ENCODE measurements at places on chromosomes 13 and 19.

- peak; percentile 88 for DNase-seq
Observed at GRCh38 chr13:113493315-113493951, 2.9 kb upstream of the DCUN1D2 start.

DNA sequence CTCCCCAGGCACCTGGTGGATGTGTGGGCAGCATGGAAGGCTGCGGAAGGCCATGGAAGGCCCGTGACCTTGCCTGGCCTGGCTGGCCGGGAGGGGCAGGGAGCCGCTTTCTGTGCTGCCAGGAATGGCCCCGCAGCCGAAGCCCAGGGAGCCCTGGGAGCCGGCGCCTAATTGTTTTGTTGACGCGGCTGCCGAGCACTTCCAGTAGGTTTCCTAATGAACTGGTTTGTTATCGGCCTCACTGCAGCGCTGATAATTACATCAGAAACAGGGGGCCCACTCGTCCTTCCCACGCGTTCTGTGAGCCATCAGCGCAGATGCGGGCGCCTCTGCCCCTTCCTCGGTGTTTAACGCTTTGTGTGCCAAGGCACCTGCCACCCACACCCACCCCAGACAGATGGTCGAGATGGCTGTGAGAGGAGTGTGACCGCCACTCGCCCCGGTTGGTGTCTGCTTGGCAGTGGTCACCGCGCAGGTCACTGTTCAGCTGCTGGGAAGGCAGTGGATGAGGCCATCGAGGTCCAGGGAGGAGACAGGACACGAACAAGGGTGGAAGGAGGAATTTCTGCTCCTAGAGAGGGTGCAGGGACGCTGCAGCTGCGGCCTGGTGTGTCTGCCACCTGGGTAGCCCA lies 124.5 kb downstream of the KDM4B start:
- DNase-seq, result no peak

DNA sequence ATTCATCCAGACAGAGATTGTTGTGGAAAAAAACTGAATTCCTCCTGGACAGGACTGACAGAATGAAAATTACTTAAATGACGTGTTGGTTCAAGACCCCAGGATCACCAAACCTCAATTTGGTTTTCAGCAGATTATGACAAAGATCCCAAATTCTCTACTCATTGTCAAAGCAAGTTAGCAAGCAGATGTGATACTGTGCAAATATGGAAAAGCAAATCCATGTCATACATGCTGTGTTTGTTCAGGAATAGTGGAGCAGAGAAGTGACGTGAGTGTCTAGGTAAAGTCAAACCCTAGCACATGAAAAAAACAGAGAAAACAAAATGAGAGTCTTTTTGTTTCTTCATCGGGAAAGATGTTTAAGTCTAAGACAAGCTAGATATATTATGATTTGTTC lies 169.2 kb upstream of the NBEA start:
- no peak for DNase-seq

DNA sequence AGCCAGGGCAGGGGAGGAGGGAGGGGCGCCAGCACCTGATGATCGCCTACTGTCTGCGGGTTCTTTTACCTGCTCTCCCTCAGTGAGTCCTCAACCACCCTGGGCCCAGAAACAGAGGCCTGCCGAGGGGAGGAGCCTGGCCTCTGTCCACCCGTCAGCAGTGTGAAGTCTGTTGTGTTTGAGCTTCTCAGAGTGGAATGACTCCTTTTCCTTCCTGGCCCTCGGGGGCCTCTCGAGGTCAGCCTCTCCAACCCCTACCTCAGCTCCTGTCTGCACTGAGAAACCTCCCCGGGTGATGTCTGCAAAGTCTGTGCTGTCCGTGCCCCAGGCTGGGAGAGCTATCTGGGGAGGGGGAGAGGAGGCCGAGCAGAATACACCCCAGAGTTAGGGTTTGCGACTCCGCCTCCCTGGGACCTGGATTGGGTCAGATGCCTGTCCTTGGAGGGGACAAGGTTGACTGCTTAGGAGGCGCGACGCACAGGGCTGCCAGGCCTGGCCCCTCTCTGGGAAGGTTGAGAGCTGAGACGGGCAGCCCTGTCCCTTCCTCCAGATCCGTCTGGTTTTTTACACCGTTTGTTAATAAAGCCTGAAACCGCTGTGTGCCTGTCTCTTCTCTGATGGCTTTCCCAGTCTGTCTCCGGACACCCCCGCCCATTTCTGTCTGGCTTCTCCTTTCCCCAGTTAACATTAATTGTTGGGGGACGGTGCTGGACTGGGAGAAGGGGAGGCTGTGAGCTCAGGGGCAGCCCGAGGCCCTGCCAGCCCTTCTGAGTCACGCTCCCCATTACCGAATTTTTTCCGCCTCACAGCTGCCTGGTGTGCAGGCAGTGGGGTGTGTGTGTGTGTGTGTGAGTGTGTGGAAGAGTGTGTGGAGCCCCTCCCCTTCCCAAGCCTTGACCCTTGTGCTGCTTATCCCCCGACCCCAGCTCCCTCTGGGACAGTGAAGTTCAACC lies 989 bp upstream of the SSC5D start:
- peak; percentile 100 for DNase-seq

- no peak for DNase-seq
Observed at GRCh38 chr13:52051400-52051799, 26.9 kb downstream of the UTP14C start.

GRCh38 chr19:18173054-18173571 lies 500 bp upstream of the IFI30 start:
- DNase-seq, result no peak

DNA sequence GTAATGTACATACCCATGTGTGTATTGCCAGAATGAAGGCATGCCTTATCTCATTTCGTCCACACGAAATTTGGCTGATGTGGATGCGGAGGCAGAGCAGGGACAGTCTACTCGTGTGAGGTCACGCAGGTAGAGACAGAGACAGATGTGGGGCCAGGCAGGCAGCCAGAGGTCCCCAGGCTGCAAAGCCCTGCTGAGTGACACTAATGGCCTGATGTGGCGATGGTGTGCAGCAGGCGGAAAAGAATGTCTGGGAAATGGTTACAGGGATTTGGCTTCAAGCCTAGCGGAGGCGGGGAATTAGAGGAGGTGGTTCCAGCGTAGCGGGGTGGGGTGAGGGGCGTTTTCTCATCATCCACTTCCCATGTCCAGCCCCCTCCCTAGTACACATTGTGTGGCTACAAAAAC lies 4.2 kb upstream of the IZUMO2 start:
- no peak for DNase-seq

GRCh38 chr13:53066411-53066810 lies 37.8 kb downstream of the OLFM4 start:
- DNase-seq, result no peak

DNA sequence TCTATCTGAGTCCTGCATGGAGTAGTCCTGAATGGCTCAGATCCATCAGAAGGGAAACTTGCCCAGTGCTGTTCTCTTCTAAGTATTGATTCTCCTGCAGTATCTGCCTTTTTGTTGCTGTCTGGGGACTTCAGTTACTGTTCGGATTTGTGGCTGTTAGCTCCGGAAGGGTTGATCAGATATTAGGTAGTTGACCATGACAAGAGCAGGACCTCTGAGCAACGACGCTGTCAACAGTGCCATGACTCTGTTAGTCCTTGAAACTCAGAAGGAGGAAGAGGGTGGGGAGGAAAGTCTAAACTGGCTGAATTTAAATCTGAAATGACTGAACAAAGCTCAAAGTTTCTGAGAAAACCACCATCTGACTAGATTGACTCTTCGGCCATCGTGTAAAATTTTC lies 42.2 kb downstream of the CCNE1 start:
- no peak for DNase-seq

DNA sequence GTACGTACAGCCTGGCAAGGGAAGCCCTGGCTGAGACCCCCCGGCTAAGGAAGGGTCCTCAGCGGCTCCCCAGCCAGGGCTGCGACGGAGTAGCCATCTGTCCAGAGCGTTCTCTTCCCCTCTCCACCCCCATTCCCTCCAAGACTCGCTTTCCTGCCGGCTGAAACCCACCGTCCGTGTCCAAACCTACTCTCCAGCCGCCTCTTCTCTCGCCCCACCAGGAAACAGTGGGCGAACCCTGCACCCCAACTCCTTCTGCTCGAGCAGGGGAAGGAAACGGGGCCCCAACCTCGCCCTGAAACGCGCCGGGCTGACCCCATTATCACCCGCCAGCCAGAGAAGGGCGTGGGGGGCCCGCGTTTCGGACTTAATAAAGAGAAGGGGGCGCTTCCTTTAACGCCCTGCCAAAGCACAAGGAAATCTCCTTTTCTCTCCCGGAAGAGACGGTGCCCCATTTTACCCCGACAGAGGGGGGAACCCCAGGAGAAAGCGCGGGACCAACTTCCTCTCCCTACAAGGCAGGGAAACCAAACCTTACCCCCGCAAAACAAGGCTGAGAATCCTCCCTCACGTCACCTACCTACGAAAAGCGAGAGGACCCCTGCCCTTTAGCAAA lies 2.5 kb downstream of the ZC3H4 start:
- no peak for DNase-seq

- DNase-seq, result no peak
Observed at GRCh38 chr13:94620286-94620896, 18.7 kb downstream of the GPR180 start.

- DNase-seq, result no peak
Observed at GRCh38 chr13:110341445-110342244, 34.6 kb downstream of the COL4A2 start.

GRCh38 chr19:1284293-1284978 lies 1.2 kb upstream of the EFNA2 start:
- no peak for DNase-seq

- DNase-seq, result no peak
Observed at GRCh38 chr13:80101040-80101439, 239.9 kb downstream of the SPRY2 start.

GRCh38 chr19:55251341-55252081 lies 7.3 kb downstream of the PPP6R1 start:
- DNase-seq, result peak; percentile 82

- DNase-seq, result no peak
Observed at GRCh38 chr13:68440874-68441273, 1210.7 kb upstream of the PCDH9 start.

DNA sequence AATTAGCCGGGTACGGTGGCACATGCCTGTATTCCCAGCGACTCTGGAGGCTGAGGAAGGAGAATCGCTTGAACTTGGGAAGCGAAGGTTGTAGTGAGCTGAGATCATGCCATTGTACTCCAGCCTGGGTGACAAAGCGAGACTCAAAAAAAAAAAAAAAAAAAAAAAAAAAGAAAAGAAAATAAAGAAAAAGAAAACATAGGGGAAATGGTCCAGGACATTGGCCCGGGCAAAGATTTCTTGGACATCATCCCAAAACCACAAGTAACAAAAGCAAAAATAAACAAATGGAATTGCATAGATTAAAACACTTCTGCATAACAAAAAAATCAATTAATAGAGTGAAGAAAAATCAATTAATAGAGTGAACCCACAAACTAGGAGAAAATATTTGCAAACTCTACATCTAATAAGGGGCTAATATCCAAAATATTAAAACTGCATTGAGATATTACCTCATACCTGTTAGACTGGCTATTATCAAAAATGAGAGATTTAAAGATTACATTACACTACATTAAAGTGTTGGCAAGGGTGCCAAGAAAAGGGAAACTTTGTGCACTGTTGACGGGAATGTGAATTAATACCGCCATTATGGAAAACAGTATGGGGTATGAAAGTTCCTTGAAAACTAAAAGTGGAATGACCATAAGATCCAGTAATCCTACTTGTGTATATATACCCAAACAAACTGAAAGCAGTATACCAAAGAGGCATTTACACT lies 18.5 kb upstream of the ABCC4 start:
- DNase-seq, result no peak

DNA sequence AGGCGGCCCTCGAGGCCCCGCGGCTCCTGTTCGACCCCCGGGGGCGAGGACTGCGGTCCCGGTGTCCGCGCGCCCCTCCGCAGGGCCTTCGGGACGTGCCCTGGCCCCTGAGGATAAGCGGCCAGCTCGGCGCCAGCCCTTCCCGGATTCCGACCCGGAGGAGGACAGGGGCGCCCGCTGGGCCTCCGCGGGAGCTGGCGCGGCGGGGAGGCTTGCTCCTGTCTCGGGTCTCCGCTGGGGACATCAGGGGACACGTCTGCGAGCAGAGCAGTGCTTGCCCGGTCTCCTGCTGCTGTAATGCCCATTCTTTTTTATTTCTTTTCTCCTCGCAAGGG lies 829 bp downstream of the B3GLCT start:
- peak; percentile 31 for DNase-seq

DNA sequence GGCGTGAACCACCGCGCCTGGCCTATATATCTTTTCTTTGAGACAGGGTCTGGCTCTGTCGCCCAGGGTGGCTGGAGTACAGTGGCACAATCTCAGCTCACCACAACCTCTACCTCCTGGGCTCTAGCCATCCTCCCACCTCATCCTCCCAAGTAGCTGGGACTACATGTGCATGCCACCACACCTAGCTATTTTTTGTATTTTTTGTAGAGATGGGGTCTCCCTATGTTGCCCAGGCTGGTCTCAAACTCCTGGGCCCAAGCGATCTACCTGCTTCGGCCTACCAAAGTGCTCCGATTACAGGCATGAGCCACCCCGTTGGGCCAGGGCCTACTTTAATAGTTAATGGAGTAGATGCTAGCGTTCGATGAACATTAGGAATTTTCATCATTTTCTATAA lies 3.4 kb downstream of the TNPO2 start:
- no peak for DNase-seq

- DNase-seq, result peak; percentile 69
Observed at GRCh38 chr19:47813304-47813994, 8.3 kb upstream of the CRX start.

- DNase-seq, result no peak
Observed at GRCh38 chr13:111914241-111915103, 152.5 kb upstream of the SOX1 start.

- no peak for DNase-seq
Observed at GRCh38 chr13:47426126-47426849, 529.4 kb upstream of the HTR2A start.

GRCh38 chr13:31521435-31521834 lies 217.9 kb upstream of the RXFP2 start:
- no peak for DNase-seq

GRCh38 chr19:14237014-14237941 lies 31.3 kb upstream of the ADGRL1 start:
- DNase-seq, result no peak

- no peak for DNase-seq
Observed at GRCh38 chr19:2587001-2587719, 111.2 kb downstream of the GADD45B start.

GRCh38 chr13:54965881-54966280 lies 1937.3 kb downstream of the OLFM4 start:
- no peak for DNase-seq

DNA sequence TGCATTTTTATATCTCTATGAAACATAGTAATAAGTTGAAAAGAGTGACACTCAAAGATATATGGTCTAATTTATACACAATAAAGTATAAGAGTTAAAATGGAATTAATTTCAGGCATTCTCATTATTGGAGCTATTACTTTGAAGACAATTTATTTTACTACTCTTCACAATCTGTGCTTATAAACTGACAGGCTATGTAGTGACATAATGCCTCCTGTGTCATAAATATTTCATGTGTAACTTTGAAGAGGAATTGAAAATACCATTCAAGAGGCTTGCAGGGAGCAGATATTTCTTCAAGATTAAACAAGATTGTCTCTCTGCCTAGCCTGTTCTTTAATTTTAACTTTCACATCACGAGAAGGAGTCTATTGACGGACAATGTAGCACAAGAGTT lies 1881.5 kb upstream of the PCDH20 start:
- DNase-seq, result no peak

- DNase-seq, result no peak
Observed at GRCh38 chr19:52889076-52889475, 8.4 kb downstream of the ZNF320 start.
